Activated naive CD4-positive, alpha-beta T cell treated with anti-CD3 and anti-CD28 coated beads, Interleukin-2, amount 50 U/mL, for 72 hours (primary cell): ENCODE measurements at places on chromosomes 5 and 9.

- peak; percentile 86 for DNase-seq
Measured at GRCh38 chr9:127903557-127904475, 4.4 kb upstream of the ST6GALNAC6 start.

GRCh38 chr9:14218253-14218652 lies 95.7 kb downstream of the NFIB start:
- DNase-seq: no peak

- no peak for DNase-seq
Measured at GRCh38 chr9:459491-460444, 245.1 kb downstream of the DOCK8 start.

- DNase-seq: no peak
Measured at GRCh38 chr5:180670586-180671359, 21.4 kb upstream of the FLT4 start.

DNA sequence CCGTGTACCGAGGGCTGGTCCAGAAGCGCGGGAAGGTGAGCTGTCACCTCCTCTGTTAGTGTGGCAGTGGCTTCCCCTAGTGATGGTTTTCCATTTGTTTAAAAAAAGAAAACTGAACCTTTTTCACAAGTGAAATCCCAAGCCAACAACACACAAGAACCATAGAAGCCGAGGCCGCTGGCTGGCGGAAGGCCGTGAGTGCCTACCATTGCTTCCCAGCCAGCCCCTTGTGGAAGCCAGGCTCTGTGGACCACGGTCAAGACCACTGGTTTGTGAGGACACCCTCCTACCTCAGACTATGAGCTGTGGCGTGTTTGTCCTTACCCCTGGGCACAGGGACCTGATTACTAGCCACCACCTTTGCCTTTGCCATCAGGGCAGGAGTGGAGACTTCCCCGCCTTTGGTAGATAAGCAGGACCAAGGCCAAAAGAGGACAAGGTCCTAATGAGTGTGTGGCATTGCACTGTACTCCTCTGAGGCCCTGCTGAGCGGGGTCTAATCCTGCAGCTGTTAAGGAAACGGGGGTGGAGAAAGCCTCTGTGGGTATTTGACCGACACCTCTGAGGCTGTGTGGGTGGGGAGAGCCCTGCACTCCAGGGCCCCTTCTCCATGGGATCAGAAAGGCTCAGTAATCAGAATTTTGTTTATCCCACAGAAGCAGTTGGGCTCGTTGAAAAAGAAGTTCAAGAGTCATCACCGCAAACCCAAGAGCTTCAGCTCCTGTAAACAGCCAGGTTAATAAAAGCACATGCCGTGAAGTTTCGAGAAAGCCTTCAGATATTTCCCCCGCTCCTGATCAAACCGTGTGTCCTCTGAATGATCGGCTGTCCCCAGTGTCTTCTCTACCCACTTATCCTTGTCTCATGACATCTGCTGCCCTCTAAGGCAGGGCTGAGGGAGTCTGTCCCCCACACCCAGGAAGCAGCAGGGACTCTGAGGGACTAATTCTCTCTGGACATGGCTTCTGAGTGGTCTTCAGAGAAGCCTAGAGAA lies 4.3 kb downstream of the SURF2 start:
- DNase-seq: no peak

DNA sequence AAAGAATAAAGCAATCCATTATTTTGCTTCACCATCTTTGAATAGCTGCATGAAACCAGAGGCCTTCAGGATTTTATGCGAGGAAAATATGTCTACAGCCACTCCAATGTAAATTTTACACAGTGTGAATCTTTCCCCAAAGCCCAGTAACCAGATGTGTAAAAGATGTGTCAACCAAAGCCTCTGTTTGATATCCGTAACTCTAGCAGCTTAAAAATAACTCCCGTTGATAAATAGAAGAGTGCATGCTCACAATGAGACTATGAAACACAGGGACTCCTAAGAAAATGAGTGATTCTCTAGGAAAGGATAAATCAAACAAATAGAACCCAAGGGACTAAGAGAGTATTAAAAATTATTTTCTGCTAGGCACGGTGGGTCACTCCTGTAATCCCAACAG lies 60.0 kb upstream of the NPR3 start:
- no peak for DNase-seq

DNA sequence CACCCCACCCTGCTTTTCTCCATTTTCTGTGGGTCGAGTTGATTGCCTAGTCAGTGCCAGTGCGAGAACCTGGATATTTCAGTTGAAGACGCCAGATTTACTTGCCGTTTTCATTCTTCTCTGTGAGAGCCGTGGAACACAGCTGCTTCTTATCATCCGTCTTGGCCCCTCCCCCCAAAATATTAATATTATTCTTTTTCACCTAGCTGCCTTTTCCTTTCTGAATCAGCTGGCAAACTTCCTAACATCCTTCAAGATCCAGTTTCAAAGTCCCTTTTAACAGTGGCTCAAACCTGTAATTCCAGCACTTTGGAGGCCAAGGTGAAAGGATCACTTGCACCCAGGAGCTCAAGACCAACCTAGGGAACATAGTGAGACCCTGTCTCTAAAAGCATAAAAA lies 117.1 kb upstream of the RASA1 start:
- no peak for DNase-seq
